ENCODE measurements at places on chromosomes 16 and 17. TPM values are rescaled to one million over a fixed set of nuclear protein-coding genes. Genes with fewer than 3 reads are reported as not detected.

GRCh38 chr16:13041646-13042290 lies 140.4 kb downstream of the SHISA9 start:
- H3K4me1 ChIP-seq: no peaks in the 10 kb centered on the region
- DNase-seq: no peak
- no peaks in the 10 kb centered on the region for H3K27me3 ChIP-seq
- H3K27ac ChIP-seq: no peak overlapping the region
- H3K4me3 ChIP-seq: no peak overlapping the region

KRT15 gene
- not detected for total RNA-seq

CDIPT gene
- 27.0 TPM for total RNA-seq

DNA sequence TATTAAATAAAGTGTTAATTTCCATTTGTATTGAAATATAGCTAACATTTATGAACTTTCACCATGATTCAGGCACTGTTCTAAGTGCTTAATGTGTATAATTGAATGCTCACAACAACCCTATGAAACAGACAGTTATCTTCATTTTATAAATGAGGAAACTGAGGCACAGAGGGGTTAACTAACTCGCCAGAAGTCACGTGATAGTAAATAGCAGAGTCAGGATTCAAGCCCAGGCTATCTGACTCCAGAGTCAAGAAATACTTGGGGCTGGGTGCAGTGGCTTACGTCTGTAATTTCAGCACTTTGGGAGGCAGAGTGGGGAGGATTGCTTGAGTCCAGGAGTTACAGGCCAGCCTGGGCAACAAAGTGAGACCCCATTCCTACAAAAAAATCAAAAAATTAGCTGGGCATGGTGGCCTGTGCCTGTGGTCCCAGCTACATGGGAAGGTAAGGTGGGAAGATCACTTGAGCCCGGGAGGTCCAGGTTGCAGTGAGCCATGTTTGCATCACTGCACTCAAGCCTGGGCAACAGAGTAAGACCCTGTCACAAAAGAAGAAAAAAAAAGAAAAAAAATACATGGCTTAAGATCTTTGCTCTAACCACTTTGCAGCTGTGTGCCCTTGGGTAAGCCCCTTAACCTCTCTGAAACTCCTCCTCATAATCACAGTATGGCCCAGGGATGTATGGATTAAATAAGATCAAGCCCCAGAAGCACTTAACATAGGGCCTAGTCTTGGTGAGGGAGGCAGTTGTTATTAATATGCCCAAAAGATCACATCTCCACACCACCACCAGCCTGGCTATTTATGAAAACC lies 29.0 kb downstream of the WSB1 start:
- H3K27me3 ChIP-seq: no peaks in the 10 kb centered on the region
- H3K36me3 ChIP-seq: peaks cover 3% of the 10 kb centered on the region
- peaks cover 4% of the 10 kb centered on the region for H3K4me1 ChIP-seq
- H3K4me3 ChIP-seq: no peak overlapping the region

XYLT2 gene
- 12.2 TPM for total RNA-seq

DNA sequence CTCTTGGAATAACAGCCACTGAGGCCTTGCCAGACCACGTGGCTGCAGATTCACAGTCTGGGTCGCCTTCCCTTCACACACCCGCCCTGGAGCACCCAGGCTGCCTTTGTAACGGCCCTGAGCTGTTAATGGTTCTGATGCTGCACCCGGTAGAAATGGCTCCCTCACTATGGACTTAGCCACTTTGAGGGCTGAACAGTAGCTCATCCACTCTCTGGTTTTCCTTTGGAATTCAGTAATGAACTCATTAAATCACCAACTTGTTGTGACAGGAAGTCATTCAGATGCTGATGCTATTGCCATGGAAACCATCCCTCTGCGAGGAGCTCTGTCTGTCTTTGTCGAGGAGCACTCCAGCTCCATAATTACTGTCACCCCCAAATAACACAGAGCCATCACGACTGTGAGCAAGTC lies 59.2 kb downstream of the CDK5R1 start:
- H3K27ac ChIP-seq: no peak overlapping the region
- H3K4me1 ChIP-seq: no peaks in the 10 kb centered on the region
- H3K36me3 ChIP-seq: no peaks in the 10 kb centered on the region
- H3K27me3 ChIP-seq: no peaks in the 10 kb centered on the region
- no peak for DNase-seq
- H3K4me3 ChIP-seq: no peak overlapping the region

DNA sequence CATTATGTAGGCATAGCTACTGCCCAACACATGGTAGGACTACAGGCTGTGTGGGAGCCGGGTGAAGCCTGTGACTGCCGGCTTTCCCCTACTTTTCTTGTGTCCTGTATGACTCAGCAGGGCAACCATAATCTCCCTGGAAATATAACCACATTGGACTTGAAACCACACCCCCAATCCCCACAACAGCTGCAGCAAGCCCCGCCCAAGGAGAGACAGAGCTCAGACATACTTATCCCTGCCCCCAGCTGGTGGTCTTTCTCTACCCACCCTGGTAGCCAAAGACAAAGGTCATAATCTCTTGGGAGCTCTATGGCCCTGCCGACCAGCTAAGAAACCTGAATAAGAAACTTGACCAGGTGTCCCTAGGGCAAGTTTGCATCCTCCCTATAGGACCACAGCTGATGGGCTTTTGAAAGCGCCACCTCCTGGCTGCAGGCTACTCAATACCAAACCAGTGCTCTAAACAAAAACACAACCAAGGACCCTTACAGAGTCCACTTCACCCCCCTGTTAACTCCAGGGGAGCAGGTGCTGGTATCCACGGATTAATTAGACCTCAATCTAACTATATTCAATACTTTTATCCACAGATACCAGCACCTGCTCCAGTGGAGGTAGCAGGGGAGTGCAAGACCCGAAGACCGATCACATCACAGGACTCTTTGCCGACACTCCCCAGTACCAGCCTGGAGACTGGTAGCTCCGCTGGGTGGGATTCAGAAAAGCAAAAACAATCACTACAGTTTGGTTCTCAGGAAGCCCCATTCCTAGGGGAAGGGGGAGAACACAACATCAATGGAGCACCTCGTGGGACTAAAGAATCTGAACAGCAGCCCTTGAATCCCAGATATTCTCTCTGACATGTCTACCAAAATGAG lies 91.2 kb downstream of the IRX5 start:
- H3K4me1 ChIP-seq: no peaks in the 10 kb centered on the region
- H3K27me3 ChIP-seq: peaks cover 7% of the 10 kb centered on the region
- H3K36me3 ChIP-seq: no peaks in the 10 kb centered on the region
- H3K4me3 ChIP-seq: no peak overlapping the region

KCNAB3 gene
- total RNA-seq: 7.1 TPM

DNA sequence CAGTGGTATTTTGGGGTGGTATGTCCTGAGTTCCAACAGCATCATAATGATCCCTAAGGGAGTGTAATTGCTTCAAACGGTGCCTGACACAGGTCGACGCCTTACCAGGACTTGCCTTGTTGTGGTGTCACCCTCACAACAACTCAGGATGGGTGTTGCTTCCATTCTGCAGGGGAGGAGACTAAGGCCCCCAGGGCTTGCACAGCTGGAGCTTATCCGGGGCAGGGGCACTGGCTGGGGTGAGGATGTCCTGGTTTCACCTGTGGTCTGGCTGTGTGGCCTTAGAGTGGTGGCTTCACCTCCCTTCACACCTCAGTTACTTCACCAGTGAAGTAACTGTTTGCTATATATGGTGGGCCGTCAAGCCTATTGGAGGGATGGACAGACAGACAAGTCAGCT lies 23.3 kb downstream of the LLGL2 start:
- no peaks in the 10 kb centered on the region for H3K27me3 ChIP-seq
- H3K4me3 ChIP-seq: no peak overlapping the region
- no peak overlapping the region for H3K27ac ChIP-seq
- H3K36me3 ChIP-seq: peaks cover 3% of the 10 kb centered on the region

TAF1C gene
- total RNA-seq: 75.6 TPM

- H3K4me3 ChIP-seq: no peak overlapping the region
- no peak overlapping the region for H3K27ac ChIP-seq
- peaks cover 56% of the 10 kb centered on the region for H3K36me3 ChIP-seq
- no peak for DNase-seq
- H3K4me1 ChIP-seq: no peaks in the 10 kb centered on the region
- no peaks in the 10 kb centered on the region for H3K27me3 ChIP-seq
These were observed 34.1 kb downstream of the NQO1 start for GRCh38 chr16:69691980-69692911.

ENPP7 gene
- total RNA-seq: not detected

TEX14 gene
- total RNA-seq: 0.47 TPM

DNA sequence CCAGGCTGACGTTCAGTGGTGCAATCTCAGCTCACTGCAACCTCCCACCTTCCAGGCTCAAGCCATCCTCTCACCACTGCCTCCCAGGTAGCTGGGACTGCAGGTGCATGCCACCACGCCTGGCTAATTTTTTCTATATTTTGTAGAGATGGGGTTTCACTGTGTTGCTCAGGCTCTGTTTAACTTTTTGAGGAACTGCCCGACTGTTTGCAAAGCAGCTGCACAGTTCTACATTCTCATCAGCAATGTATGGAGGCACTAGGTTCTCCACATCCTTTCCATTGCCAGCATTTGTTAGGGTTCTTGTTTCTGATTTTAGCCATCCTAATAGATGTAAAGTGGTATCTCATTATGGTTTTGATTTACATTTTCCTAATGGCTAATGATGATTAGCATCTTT lies 9.4 kb downstream of the TNRC6A start:
- DNase-seq: no peak
- H3K4me3 ChIP-seq: no peak overlapping the region
- peaks cover 13% of the 10 kb centered on the region for H3K36me3 ChIP-seq
- no peaks in the 10 kb centered on the region for H3K27me3 ChIP-seq
- H3K4me1 ChIP-seq: peaks cover 34% of the 10 kb centered on the region

DNA sequence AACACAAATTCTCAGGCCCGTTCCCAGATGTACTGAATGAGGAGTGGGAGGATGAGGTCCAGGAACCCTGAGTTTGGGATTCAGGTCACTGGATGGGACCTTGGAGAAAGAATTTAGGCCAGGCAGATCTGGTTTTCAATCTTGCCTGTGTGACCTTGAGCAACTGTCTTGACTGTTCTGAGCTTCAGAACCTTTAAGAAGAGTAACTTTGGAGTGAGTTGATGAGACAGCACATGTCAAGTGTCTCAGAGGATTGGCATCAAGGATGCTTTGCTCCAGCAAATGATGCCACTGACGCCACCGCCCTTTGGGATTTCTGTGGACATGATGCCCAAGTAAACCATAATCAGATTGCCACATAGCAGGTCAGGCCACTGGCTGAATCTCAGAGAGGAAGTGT lies 56.2 kb upstream of the DNAJA2 start:
- H3K4me3 ChIP-seq: no peak overlapping the region
- H3K27me3 ChIP-seq: no peaks in the 10 kb centered on the region
- H3K4me1 ChIP-seq: no peaks in the 10 kb centered on the region
- no peaks in the 10 kb centered on the region for H3K36me3 ChIP-seq

DNA sequence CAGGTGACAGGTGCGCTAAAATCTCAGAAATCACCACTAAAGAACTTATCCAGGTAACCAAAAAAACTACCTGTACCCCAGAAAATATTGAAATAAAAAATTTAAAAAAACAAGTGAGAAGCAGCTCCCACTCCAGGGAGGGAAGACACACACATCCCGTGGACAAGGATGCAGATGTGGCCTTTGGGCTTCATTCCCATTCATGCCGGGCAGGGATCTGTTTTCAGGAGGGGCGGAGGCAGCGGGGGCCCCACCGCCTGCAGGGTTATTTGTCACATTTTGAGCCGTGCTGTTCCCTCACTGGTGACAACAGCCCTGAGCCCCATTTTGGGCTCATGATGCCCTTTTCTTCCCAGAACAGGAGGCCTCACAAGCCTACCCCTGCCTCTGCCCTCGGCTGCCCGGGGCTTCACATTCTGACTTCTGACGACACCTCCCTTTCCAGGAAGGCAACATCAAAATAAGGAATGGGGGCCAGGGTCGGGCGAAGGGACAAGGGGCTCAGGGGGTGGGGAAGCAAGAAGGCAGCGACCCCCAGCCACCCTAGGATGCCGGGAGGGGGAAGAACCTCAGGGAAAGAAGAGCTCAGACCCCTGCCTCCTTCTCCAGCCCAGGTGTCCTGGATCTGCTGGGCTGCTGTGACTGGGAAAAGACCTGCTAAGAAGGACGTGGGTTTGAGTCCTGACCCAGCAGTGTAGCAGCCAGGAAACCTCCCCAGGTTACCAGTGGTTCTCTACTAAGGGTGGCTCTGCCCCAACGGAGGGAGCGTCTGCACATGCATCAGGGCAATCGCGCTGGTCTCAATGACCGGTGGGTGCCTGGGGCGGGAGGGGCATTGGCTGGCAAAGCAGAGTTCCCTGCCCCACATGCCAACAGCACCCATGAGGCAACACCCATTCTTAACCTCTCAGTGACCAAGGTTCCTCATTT lies 2.3 kb upstream of the CD79B start:
- H3K4me3 ChIP-seq: no peak overlapping the region
- no peaks in the 10 kb centered on the region for H3K27me3 ChIP-seq
- H3K36me3 ChIP-seq: peaks cover 10% of the 10 kb centered on the region

LLGL2 gene
- 34.2 TPM for total RNA-seq

GRCh38 chr16:2913603-2914002 lies 1.9 kb downstream of the FLYWCH1 start:
- H3K4me3 ChIP-seq: no peak overlapping the region
- H3K27me3 ChIP-seq: no peaks in the 10 kb centered on the region
- H3K27ac ChIP-seq: no peak overlapping the region
- H3K4me1 ChIP-seq: peaks cover 18% of the 10 kb centered on the region
- H3K36me3 ChIP-seq: peaks cover 13% of the 10 kb centered on the region
- DNase-seq: no peak

DNA sequence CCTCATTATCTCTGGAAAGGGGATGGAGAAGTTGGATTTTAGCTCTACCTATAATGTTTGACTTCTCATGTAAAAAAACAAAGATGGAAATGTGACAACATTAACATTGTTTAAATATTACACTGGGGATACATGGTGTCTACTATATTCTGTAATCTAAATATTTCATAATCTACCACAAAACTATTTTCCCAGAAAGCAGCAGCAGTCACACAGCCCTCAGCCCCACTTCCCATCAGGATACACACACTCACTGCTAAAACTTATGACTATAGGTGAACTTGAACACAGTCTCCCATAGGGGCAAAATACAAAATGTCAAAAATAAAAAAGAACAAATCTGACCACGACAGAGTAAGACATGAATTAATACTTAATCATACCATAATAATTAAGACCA lies 95.7 kb downstream of the KANSL1 start:
- no peak overlapping the region for H3K4me3 ChIP-seq
- H3K27me3 ChIP-seq: no peaks in the 10 kb centered on the region
- DNase-seq: no peak
- H3K36me3 ChIP-seq: peaks cover 16% of the 10 kb centered on the region
- peaks cover 24% of the 10 kb centered on the region for H3K4me1 ChIP-seq

DNA sequence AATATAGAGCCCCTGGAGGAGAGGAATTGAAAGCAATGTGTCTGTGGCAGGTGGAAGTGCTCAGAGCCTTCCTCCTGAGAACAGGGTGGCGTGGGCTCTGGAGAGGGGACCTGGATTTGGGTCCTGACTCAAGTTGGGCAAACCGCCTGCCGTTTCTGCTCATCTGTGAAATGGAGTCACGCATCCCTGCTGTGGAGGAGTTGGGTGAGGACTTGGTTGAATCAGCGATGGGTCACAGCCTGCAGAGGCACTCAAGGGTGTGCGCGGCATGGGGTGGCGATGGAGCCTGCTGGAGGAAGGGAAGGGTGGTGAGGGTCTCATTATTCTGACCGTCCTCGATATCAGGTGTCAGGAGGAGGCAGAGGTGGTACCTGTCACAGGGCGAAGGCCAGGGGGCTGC lies 3.1 kb downstream of the ADAD2 start:
- peaks cover 22% of the 10 kb centered on the region for H3K4me1 ChIP-seq
- no peak overlapping the region for H3K27ac ChIP-seq
- no peak for DNase-seq
- H3K4me3 ChIP-seq: peak overlapping the region; percentile 20

CETP gene
- total RNA-seq: not detected

All from CD4-positive, alpha-beta T cell (primary cell).